ENCODE measurements at places on chromosomes 6 and 20. TPM values are rescaled to one million over a fixed set of nuclear protein-coding genes. Genes with fewer than 3 reads are reported as not detected.
A peak's percentile ranks its signal among the peaks of the same experiment; 100 is the strongest.

Gene VNN1
- total RNA-seq, result not detected

Gene TAB2
- 20.8 TPM for total RNA-seq

Gene OPRM1
- total RNA-seq, result not detected

Gene RAB44
- not detected for total RNA-seq

Gene CNBD2
- 0.56 TPM for total RNA-seq

- peak; percentile 30 for DNase-seq
- peaks cover 10% of the 10 kb centered on the region for H3K4me1 ChIP-seq
- H3K4me3 ChIP-seq, result no peak overlapping the region
- no peak overlapping the region for H3K27ac ChIP-seq
- no peaks in the 10 kb centered on the region for H3K36me3 ChIP-seq
Observed at GRCh38 chr20:63223121-63223825, 7.3 kb upstream of the YTHDF1 start.

GRCh38 chr6:150418827-150419594 is 50.2 kb downstream of the IYD start:
- peak; percentile 36 for DNase-seq
- H3K4me1 ChIP-seq, result no peaks in the 10 kb centered on the region
- H3K27me3 ChIP-seq, result peaks cover 7% of the 10 kb centered on the region
- H3K27ac ChIP-seq, result no peak overlapping the region

DNA sequence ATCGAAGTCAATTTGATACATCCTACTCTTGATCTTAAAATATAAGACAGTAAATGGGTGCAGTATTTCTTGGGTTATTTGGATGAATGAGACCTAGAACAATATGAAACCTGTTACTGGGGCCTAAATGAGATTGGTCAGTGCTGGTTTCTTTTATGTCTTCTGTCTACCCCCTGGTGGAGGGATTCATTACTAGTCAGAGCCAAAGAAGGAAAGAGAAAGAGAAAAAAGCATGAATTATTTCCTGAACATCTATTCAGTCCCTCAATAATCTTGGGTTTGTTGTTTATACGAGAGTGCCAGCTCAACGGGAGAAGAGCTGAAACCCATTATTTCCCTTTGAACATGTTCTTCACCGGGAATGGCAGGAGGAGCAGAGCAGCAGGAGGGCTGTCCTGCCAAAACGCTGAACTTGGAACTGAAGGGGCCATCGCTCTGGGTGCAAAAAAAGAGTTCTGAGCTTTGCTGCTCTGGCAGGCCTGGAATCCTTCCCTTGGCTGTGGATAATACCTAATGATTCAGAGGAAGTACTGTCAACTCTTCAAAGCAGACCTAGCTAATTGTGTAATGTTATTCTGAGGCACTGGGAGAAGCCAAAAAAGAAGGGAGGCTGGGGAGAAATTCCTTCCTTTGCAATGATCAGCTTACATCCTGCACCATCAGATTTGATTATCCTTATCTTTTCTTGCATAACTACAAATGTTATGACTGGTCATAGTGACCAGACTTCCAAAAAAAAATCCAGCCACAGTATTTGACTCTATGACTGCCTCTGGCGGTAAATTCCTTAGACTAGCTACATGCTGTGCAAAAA is 72.0 kb downstream of the BLOC1S5 start:
- peak overlapping the region; percentile 89 for H3K27ac ChIP-seq
- H3K4me1 ChIP-seq, result peaks cover 6% of the 10 kb centered on the region
- no peaks in the 10 kb centered on the region for H3K27me3 ChIP-seq
- no peaks in the 10 kb centered on the region for H3K36me3 ChIP-seq
- peak overlapping the region; percentile 26 for H3K4me3 ChIP-seq

- no peak for DNase-seq
- H3K27me3 ChIP-seq, result no peaks in the 10 kb centered on the region
Observed at GRCh38 chr6:32271429-32271828, 47.6 kb upstream of the NOTCH4 start.

DNA sequence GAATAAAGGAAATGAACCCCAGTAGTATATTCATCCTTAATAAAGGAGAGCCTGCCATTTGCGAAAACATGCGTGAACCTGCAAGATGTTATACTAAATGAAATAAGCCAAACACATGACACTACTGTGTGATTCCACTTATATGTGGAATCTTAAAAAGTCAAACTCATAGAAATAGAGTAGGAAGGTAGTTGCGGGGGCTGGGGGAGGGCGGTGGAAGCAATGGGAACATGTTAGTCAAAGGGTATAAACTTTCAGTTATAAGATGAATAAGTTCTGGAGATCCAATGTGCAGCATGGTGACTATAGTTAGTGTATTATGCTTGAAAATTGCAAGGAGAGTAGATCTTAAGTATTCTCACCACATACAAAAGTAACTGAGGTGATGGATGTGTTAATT is 72.9 kb downstream of the ANKRD6 start:
- H3K36me3 ChIP-seq, result no peaks in the 10 kb centered on the region
- no peak overlapping the region for H3K27ac ChIP-seq
- H3K4me3 ChIP-seq, result no peak overlapping the region
- no peaks in the 10 kb centered on the region for H3K27me3 ChIP-seq
- no peaks in the 10 kb centered on the region for H3K4me1 ChIP-seq
- no peak for DNase-seq

- no peaks in the 10 kb centered on the region for H3K27me3 ChIP-seq
- no peaks in the 10 kb centered on the region for H3K36me3 ChIP-seq
Observed at GRCh38 chr6:126914172-126914571, 204.3 kb upstream of the RSPO3 start.

- H3K27ac ChIP-seq, result no peak overlapping the region
- no peak overlapping the region for H3K4me3 ChIP-seq
- H3K27me3 ChIP-seq, result no peaks in the 10 kb centered on the region
- DNase-seq, result no peak
Observed at GRCh38 chr6:162443101-162443500, 284.5 kb downstream of the PRKN start.

DNA sequence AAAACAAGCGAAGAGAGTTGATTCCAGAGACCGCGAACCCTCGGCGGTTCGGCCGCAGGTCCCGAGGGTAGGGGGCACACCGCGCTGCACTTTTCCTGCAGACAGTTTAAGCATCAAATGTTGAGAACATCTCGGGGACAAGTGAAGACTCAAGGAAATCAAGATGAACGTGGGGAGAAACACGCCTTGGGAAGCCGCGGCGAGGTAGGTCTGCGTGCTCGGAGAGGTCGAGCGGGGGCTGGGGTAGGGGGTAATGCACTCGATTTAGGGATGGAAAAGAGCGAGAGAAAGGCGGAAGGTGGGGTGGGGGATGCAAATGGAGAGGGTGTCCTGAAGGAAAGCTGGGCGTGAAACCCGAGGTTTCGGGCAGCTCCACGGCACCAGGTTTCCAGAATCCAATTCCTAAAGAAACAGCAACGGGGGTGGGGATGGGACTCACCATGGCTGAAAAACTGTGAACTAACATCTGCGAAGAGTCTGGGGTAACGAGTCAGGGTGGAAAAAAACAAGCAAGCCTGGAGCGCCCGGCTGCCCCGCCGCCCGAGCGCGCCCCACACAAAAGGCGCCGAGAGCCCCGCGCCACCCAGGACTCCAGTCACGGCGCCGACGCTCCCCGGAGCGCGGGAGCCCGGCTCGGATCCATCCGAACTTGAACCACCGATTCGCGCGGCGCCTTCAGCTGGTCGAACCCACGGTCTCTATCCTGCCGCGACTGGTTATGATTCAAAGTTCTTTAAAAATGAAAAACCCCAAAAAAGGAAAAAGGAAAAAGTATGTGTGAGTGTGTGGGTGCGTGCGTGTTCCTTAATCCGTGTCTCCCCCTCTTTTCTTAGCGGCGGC is 3.5 kb downstream of the TFAP2A start:
- H3K36me3 ChIP-seq, result peaks cover 3% of the 10 kb centered on the region
- DNase-seq, result no peak
- H3K4me3 ChIP-seq, result peak overlapping the region; percentile 67
- peak overlapping the region; percentile 22 for H3K27ac ChIP-seq
- H3K27me3 ChIP-seq, result peaks cover 66% of the 10 kb centered on the region
- H3K4me1 ChIP-seq, result no peaks in the 10 kb centered on the region

DNA sequence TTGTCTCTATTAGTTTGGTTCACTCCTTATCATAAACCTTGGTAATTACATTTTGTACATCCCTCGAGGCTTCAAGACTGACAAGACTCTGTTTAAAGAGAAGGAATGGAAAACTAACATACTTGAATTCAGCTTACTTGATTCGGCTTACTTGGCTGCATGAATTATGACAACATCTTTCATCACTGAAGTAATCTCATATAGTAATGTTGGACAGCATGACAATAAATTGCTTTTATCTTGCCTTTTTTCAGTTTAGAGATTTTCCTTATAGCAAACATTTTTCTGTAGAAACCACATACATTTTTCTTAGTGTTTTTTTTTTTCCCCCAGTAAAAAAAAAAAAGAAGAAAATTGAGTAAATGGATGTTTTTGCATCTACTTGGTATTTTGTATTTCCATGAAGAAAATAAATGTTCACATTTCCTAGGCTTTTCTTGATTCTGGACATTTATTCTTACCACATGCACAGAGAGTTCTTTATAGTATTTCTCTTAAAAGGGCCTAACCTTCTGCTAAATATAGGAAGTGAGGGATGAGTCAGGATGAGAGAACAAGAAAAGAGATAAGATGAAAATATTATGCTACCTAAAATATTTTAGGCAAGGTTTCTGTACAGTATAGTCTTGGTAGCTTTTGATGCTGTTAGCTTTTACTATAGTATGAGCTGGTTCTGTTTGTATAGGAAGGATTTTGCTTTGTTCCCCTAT is 101.0 kb upstream of the HDGFL1 start:
- peak; percentile 58 for DNase-seq
- H3K27ac ChIP-seq, result no peak overlapping the region
- H3K4me1 ChIP-seq, result peaks cover 4% of the 10 kb centered on the region
- H3K27me3 ChIP-seq, result no peaks in the 10 kb centered on the region
- H3K4me3 ChIP-seq, result no peak overlapping the region
- H3K36me3 ChIP-seq, result no peaks in the 10 kb centered on the region

- H3K4me1 ChIP-seq, result no peaks in the 10 kb centered on the region
- DNase-seq, result no peak
- no peak overlapping the region for H3K27ac ChIP-seq
- no peaks in the 10 kb centered on the region for H3K27me3 ChIP-seq
Observed at GRCh38 chr6:6579281-6579680, 9.2 kb upstream of the LY86 start.

DNA sequence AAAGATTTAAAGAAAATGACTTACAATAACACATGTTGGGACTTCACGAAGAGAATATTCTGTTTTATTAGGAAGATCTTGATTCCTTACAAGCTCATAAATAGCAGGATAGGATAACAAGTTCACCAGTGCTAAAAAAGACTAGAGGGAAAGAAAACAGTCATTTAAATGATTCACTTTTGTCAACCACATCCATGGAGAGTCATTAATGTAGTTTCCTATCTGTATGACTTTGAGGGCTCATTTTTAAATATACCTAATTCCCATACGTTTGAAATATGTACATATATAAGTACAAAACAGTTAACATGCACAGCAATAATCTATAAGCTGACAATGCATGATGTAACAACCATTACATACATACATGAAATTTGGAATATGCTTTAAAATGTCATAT is 111.1 kb downstream of the TBC1D32 start:
- H3K36me3 ChIP-seq, result no peaks in the 10 kb centered on the region
- H3K27me3 ChIP-seq, result no peaks in the 10 kb centered on the region
- no peak for DNase-seq

GRCh38 chr6:133277900-133278545 is 36.9 kb downstream of the EYA4 start:
- DNase-seq, result no peak
- H3K4me3 ChIP-seq, result no peak overlapping the region
- peaks cover 3% of the 10 kb centered on the region for H3K36me3 ChIP-seq
